Activated T-cell treated with anti-CD3 and anti-CD28 coated beads for 24 hours (primary cell): ENCODE measurements at places on chromosomes 5 and 9.

DNA sequence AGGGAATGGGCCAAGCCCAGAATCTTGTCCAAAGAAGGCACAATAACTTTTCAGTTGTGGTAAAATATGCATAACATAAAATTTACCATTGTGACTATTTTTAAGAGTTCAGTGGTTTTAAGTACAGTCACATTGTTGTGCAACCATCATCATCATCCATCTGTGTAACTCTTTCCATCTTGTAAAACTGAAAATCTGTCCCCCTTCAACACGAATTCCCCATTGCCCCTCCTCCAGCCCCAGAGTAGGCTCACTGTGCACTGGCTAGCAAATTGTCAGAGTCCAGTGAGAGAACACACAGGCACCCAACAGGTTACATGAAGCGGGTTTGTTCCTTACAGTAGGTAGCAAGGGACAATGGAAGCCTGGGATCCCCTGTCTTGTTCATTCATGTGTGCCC lies 13.7 kb downstream of the BARX1 start:
- no peak for DNase-seq

DNA sequence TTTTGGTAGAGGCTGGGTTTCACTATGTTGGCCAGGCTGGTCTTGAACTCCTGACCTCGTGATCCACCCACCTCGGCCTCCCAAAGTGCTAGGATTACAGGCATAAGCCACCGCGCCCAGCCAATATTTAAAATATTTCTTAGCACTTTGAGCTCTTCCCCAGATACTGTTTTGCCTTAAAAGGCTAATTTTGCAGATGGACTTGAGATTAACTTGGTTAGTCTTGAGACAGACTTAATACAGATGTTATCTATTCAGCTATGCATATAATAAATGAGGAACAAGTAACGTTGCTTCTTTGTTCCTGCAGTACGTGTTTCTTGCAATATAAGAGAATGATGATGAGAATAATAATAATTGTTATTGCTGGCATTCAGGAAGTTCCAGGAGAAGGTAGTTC lies 56.3 kb downstream of the PCSK5 start:
- no peak for DNase-seq

DNA sequence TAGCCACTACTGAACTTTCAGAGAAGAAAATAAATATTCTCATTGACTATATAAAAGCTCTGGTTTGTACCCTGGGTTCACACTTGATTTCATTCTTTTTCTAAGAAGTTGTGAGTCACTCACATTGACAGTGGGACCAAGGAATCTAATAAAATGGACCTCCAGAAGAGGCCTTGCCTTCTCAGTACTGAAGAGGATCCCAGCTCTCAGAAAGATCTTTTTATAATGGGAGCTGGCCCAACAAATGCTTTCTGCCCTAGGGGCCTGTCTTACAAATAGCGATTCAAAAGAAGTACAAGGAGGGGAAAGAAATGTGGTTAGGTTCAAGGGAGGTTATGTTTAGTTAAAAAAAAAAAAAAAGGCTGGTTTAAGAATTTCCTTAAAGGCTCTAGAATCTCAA lies 237.9 kb downstream of the ISL1 start:
- DNase-seq, result no peak

DNA sequence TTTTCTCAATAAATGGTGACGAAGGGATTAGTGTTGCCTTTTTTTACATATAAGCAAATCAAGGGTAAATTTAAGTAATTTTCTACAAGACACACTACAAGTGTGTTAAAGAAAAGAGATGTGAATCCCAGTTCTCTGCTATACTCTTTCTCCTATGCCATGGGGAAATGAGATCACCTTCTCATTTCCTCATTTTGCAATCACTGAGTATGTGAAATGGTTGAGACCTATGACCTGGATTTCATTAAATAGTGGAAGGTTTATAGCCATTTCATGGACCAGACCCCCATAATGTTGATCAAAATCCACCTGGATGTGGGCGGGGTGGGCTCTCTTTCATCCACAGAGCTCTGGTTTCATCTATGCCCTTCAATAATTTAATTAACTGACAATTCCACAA lies 66.9 kb upstream of the SLIT3 start:
- DNase-seq, result no peak

DNA sequence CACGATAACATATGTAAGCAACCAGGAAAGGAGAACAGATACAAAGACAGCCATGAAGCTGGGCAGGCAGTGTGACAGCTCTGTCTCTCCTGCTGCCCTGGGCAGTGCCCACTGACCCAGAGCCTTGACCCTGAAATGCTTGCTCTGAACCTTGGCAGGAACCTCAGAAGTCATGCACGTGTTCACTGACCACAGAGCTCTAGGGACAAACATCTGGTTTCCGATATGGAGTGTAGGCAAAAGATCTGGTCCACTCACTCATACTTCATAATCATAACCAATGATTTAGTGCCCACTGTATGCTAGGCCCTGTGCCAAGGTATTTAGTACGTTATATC lies 102.6 kb downstream of the FSTL4 start:
- DNase-seq, result no peak

- DNase-seq, result no peak
These were observed 1229.8 kb upstream of the WWC1 start for GRCh38 chr5:167061695-167062094.

GRCh38 chr9:114169029-114169951 lies 14.0 kb downstream of the COL27A1 start:
- no peak for DNase-seq

DNA sequence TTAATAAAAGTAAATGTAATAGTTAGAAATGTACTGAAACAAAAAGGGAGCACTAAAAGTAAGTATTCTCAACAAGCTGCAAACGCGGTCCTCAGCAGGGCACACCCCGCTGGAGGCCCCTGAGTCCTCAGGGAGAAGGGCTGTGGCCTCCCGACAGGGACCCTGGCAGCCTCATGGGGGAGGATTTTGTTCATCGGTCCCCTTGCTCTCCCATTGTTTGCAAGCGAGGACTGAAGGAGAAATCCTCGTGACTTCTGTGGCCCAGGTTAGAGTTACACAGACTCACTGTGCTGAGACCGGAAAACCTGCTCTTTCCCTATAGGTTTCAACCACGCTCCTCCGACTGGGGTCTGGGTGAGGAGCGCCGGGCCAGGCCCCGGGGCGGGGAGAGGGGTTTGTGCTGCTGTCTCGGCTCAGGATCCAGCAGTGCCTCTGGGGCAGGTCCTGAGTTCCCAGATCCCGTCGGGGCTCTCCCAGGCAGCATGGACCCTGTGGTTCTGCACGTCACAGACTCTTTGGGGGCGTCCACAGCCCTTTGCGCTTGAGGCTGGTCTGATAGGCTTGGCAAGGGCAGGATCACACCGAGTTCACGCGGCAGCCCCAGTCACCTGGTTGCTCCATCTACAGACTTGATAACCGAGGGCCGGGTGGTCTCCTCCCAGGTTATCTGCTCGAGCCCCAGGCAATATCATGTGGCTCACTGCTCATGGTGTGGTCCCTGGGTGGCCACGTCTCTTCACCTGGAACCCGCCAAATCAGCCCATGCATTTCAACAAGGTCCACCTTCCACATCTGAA lies 38.8 kb downstream of the MRPL36 start:
- no peak for DNase-seq

DNA sequence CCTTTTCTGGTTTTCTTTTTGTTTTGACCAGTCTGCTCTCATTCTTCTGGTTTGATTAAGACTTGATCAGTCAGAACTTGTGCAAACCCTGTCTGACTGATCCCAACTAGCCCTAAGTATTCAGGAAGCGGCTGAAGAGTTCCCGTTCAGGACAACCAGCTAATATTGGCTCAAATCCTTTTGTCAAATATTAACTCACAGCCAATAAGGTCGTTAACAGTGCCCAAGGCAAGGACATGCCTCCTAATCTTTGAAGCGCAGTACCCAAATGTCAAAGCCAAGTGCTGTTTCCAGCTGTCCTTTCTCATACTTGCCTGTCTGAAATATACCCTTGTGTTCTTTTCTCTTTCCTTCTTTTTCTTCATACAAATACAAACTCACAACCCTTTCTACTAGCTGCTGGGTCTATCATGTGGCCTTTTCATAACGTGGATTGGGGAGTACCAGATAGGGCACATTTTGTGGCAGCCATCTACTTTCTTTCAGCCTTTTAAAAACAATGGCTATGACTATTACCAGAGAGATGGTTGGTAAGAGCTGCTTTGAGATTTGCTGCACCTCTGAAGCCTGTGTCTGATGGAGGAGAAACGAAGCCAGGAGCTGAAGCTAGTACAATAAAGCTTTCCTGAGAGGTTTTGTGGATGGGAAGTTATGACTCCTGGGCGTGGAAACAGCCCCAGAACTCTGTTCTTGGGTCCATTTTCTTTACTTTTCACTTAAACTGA lies 266.4 kb upstream of the ZNF608 start:
- no peak for DNase-seq

DNA sequence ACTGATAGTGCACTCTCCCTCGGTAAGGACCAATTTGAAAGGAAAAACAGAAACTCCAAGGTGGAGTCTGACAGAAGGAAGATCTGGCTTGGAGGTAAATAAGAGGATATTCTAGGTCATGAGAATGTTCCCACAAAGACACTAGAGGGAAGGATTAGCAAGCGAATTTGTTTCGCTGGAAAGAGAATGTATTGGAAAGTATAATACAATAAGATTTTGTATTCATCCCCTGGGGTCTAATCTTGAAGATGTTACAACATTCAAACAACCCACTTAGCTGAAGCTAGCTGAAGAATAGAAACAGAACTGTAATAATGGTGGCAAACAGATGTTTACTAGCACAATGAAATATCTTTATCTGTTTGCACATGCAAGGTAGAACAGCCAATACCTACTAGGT lies 158.7 kb downstream of the GNAQ start:
- no peak for DNase-seq

DNA sequence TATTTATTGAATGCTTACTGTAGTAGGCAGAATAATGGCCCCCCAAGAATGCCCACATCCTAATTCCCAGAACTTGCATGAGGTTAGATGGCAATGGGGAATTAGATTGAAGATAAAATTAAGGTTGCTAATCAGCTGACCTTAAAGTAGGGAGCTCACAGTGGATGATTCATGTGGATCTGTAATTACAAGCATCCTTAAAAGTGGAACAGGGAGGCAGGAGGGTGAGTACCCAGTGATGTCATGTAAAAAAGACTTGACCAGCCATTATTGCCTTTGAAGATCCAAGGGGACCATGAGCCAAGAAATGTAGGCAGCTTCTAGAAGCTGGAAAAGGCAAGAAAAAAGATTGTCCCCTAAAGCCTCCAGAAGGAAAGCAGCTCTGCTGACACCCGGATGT lies 71.4 kb downstream of the GABBR2 start:
- no peak for DNase-seq

GRCh38 chr5:115857626-115858349 lies 16.1 kb downstream of the AP3S1 start:
- no peak for DNase-seq

DNA sequence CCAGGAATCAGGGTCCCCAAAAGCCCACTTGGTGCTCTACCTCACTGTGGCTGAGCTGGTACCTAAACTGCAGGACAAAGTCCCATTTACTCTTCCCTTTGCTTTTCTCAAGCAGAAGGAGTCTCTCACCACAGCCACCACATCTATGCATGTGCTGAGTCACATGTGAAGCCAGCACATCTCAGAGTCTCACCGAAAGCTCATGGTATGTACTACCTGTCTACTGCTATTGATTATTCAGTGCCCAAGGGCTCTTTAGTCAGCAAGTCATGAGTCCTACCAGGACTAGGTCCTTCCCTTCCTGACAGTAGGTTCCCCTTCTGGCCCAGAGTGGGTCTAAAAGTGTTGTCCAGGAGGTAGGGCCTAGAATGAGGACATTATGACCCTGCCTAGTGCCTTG lies 130.7 kb upstream of the NTRK2 start:
- no peak for DNase-seq

DNA sequence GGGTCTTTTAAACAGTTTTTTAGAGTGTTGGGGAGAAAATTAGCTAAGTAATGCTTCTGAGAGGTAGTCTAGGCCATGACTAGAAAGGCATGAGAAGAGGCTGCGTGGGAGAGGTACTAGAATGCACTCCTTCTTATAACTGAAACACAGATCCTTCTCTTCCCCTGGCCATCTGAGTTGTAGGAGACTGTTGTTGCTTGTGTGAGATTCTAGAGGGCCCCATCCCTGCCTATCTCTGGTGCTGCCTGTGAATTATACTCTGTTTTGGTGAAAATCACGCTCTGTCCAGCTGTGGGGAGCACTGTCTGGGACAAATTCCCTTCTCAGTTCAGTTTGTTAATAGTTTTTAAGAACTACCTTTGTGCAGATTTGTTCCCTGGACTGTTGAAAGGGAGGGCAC lies 37.5 kb downstream of the MAP1B start:
- DNase-seq, result no peak

GRCh38 chr9:112380825-112381221 lies 915 bp downstream of the HSDL2 start:
- DNase-seq, result no peak

DNA sequence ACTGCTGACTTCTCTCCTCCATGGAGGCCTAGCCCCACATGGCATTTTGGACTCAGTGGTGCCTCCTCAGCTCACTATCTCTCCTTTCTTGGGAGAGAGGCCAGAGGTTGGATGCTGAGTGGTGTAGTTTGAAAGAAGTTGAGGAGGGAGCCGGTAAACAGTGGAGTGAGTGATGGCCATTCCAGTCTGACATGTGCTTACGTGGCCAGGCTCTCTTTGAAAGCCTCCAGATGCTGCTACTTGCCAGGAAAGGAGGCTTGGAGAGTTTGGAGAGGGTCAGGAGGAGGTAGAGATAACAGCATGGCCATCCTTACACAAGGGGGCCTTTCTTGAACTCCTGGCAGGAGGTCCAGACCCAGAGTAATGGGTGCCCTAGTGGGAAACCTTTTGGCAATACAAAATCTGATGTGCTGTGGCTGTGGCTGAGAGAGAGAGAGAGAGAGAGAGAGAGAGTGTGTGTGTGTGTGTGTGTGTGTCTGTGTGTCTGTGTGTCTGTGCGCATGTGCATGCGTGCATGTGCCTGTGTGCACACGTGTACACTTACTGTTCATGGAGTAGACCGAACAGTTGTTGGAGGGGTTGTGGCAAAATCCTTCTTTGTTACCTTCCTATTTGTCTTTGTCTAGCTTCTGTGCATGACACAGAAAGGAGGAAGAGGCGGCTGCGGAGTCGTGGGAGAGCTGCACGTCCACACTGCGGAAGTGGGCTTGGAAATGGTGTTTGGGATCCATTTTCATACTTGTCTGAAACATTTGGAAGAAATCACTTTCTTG lies 37.8 kb downstream of the RALGPS1 start:
- no peak for DNase-seq

GRCh38 chr9:114076237-114077161 lies 1.6 kb downstream of the AMBP start:
- no peak for DNase-seq

GRCh38 chr5:150192462-150192861 lies 2.6 kb downstream of the SLC6A7 start:
- DNase-seq, result no peak

GRCh38 chr5:119036101-119036762 lies 34.7 kb upstream of the DMXL1 start:
- no peak for DNase-seq

DNA sequence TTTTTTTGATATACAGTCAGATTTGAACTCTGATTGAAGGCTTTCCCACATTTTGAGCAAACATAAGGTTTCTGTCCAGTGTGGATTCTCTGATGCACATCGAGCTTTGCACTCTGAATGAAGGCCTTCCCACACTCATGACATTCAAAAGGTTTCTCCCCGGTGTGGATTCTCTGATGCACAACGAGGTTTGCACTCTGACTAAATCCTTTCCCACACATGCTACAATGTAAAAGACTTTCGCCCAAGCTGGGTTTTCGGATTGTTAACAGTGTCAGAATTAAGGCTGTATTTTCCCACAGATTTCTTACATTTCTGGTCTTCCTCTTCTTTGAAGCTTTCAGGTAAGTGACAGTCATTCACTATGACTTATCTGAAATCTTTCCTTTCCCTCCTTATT lies 44.3 kb downstream of the GHR start:
- DNase-seq, result no peak
